Substantia nigra (tissue), 51 donors: ENCODE measurements at places on chromosomes 16 and 17.

- DNase-seq, result no peak
These were observed 192.3 kb downstream of the SHISA9 start for GRCh38 chr16:13093661-13094060.

DNA sequence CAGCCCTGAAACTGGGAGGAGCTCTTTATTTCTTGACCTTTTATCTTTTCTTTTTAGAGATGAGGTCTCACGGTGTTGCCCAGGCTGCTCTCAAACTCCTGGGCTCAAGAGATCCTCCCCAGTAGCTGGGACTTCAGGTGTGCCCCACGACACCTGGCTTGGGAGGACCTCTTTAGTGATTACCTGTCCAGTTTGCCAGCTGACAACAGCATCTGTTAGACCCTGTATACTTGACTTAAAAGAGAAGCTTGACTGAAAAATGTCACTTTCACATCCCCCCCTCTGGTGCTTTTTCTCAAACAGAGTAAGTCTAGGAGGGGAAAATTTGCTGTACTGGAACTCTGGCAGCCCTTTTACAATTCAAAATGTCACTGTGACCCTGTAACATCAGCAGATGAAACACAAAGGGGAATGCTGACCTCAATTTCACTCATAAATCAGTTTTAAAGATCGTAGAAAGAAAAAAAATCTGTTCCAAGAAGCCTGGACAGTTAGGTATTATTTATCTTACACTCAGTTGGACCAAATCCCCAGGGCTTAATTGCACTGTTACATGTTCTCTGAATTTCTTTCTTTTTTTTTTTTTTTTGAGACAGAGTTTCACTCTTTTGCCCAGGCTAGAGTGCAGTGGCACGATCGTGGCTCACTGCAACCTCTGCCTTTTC is 1.8 kb upstream of the ERN1 start:
- no peak for DNase-seq

DNA sequence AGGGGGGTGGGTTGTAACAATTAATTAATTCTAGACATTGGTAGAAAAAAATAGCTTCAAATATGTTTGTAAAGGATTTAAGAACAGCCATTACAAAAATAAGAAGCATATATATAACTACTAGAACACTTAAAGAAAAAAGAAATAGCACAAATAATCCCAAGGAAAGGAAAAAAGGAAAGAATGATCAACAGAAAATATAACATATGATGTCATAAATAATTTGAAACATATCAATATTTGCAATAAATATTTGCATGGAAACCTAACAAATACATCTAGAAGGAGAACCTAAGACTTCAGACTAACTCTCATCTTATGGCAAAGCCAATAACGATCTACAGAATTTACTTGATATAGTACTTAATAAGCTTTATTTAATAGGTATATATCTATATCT is 28.9 kb downstream of the CDYL2 start:
- no peak for DNase-seq

- DNase-seq, result no peak
These were observed 11.5 kb downstream of the DEXI start for GRCh38 chr16:10930755-10931093.

DNA sequence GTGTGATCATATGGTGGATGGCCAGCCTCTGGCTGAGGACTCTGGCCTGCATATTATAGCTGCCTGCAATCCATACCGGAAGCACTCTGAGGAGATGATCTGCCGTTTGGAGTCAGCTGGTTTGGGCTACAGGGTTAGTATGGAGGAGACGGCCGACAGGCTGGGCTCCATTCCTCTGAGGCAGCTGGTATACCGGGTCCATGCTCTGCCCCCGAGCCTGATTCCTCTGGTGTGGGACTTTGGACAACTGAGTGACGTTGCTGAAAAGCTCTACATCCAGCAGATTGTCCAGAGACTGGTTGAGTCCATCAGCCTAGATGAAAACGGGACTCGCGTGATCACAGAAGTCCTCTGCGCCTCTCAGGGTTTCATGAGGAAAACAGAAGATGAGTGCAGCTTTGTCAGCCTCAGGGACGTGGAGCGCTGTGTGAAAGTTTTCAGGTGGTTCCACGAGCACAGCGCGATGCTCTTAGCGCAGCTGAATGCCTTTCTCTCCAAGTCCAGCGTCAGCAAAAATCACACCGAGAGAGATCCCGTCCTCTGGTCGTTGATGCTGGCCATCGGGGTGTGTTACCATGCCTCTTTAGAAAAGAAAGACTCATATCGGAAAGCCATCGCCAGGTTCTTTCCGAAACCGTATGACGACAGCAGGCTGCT is 69.0 kb upstream of the ENDOV start:
- DNase-seq, result no peak

DNA sequence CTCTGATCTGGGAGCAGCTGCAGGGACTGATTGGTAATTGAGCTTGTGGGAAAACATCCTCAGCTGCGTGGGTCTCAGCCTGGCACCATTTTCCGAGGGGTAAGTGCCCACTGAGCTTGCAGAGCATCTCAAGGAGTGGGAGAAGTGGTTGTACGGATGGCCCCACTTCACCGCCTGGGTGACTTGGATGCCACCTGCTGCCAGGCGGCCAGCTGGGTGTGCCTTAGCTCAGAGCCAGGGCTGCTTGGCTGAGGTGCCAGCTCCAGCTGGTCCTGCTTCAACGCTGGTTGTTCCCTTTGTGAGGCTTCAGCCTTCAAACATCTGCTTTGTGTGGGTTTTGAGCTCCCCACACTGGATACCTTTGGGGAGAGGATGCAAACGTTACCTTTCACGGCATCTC is 482.7 kb upstream of the EEF2KMT start:
- no peak for DNase-seq
